ENCODE measurements at places on chromosomes 2 and 18. TPM values are rescaled to one million over a fixed set of nuclear protein-coding genes. Genes with fewer than 3 reads are reported as not detected.

Gene SKOR2
- total RNA-seq: not detected

Gene IER3IP1
- 17.5 TPM for total RNA-seq

Gene TANK
- total RNA-seq: 60.0 TPM

Gene ELOA2
- not detected for total RNA-seq

Gene SP5
- total RNA-seq: not detected

Gene HTRA2
- total RNA-seq: 44.4 TPM

Gene C2orf92
- total RNA-seq: 1.0 TPM

Gene TRIM54
- 0.73 TPM for total RNA-seq

Gene APOB
- not detected for total RNA-seq

Gene SNORC
- total RNA-seq: 7.9 TPM

Gene GCG
- not detected for total RNA-seq

Gene IGFBP5
- 0.13 TPM for total RNA-seq

Gene ABCG8
- not detected for total RNA-seq

Gene CFAP53
- 0.19 TPM for total RNA-seq

Gene SERPINB10
- not detected for total RNA-seq

Gene CYP27C1
- total RNA-seq: 4.2 TPM

Gene MC5R
- total RNA-seq: not detected

Gene LYPD6B
- total RNA-seq: not detected

Gene FAP
- total RNA-seq: not detected

Gene CRACDL
- total RNA-seq: 2.3 TPM

Gene CRYBA2
- not detected for total RNA-seq

Gene TSPYL6
- total RNA-seq: not detected

Gene LOXHD1
- total RNA-seq: not detected

Gene KATNAL2
- 1.4 TPM for total RNA-seq

Gene STK36
- 17.3 TPM for total RNA-seq

Gene TEX44
- total RNA-seq: not detected

Gene SLC5A7
- not detected for total RNA-seq

Gene CIDEA
- not detected for total RNA-seq

Gene SERPINB3
- total RNA-seq: not detected

Gene PLA2R1
- total RNA-seq: 2.7 TPM

Gene CHCHD5
- total RNA-seq: 67.5 TPM

Gene XDH
- total RNA-seq: 0.96 TPM

Gene STPG4
- total RNA-seq: not detected

Gene ST3GAL5
- total RNA-seq: 39.5 TPM

Gene BCL11A
- not detected for total RNA-seq

All from A549 treated with ZK216348 at 1 μM for 4 hours (cell line).